Endothelial cell (in vitro differentiated cells): ENCODE measurements at places on chromosomes 11 and 22. TPM values are rescaled to one million over a fixed set of nuclear protein-coding genes. Genes with fewer than 3 reads are reported as not detected.

DNA sequence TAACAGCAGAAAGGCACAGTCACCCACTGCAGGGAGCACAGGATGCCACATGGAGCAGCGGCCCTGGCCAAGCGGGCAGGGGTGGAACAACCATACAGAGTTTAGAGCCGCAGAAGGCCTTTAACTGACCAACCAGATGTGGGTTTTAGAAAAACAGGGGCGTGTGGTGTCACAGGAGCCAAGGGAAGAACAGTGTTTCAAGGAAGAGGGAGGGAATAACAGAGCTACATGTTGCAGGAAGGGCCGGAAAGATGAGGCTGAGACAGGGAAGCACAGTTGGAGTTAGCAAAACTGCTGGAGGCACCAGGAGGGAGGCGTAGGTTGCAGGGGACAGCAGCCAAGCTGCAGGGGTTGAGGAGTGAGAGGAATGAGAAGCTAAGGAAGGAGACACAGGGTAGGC, 7.8 kb upstream of the NAA40 start:
- DNase-seq: no peak

The CTSF gene
- total RNA-seq: 9.2 TPM

DNA sequence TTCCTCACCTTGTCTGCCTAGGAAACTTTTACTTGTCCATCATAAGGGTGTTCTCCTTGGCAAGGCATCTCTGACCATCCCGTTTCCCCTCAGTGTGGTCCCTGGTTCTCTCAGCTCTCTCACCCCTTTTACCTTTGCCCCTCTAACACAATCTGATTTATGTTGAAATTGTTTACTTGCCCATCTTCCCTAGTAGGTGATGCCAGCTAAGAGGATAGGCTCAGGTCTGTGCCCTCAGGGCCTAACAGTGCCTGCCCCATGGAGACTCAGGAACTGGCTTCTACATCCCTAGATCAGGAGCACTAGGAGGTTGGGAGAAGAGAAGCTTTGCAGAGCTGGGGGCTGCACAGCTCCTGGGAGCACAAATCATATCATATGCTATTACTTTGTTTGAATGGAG, 21.1 kb upstream of the ALG8 start:
- DNase-seq: no peak

DNA sequence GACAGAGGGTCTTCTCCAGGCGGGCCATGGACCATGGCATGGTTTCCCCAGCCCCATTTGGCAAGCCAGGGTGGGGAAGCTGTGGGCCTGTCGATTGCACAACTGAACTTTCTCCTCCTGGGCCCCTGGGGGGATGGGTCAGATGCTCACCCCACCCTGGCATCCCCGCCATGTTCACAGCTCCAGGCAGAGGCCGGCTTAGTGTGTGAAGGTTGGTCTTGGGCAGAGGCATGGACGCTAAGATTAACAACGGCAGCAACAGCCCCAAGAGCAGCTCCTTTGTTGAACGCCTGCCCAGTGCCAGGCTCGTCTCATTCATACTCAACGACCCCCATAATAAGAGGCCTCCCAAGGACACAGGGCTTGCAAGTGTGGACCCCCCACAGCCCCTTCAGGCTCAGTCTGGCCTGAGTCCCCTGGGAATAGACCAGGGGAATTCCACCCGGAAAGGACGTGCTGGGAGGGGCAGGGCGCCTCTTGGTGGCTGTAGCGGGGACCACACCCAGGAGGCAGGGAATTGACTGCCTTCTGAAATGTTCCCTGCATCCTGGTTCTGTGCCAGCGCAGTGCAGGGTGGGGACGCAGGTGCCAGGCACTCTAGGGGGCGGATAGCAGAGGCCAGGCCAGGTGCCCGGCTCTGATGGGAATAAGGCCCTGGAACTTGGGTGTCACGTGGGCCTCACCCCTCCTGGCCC, 8.3 kb downstream of the TSPO start:
- DNase-seq: peak; percentile 44

- DNase-seq: no peak
These were observed 17.9 kb downstream of the GNAZ start for GRCh38 chr22:23088199-23088604.

DNA sequence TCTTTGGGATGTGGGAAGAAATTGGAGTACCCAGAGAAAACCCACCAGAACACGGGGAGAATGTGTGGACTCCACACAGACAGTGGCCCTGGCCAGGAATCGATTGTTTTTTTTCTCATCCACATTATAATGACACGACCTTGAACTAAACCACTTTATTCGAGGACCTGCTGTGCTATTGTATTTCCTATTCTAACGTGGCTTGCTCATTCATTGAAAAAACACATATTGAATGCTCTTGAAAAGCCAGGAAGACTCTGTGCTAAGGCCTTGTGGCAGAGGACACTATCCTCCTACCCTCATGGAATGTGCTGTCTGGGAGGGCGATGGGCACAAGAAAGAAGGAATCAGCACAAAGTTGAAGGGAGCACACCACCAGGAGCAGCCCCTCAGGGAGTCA, 9.1 kb upstream of the SREBF2 start:
- no peak for DNase-seq

DNA sequence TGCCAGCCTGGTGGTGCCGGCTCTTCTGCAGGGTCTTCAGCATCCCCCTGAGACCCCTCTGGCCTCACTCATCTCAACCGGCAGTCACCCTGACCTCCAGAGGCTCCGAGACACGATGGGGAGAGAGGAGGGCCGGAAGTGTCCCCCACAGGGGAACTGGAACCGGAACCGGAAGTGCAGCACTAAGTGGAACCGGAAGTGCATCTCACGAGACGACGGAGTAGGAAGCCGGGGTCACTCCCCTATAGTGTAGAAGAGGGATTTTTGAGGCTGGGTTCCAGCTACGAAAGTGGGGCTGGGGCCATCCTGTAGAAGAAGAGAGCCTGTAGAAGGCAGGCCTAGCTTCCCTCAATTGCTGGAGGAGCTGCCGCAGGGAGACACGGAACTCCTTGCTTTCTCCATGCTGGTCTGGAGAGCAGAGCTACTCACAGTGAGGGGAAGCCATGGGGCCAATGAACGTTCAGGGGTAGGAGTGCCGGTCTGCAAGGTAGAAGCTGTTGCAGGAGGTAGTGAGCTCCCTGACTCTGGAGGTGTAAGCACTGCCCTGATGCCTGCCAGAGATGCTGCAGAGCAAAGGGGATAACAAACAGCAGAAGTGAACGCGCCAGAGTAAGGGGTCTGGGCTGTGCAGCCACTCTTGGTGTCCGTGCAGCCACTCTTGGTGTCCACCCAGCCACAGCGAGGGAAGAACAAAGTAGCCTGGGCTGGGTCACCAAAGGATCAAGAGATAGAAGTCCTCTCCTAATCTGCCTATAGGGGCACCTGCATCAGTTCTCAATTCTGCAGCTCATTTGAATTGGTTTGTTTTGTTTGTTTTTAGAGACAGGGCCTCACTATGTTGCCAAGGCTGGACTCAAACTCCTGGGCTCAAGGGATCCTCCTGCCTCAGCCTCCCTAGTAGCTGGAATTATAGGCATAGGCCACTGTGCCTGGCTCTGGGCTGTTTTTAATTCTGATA, 21.9 kb downstream of the SCUBE1 start:
- no peak for DNase-seq

The SYCE3 gene
- total RNA-seq: not detected

GRCh38 chr11:34235591-34236071, 122.2 kb downstream of the ABTB2 start:
- DNase-seq: no peak

GRCh38 chr22:32811788-32812545, 10.5 kb downstream of the TIMP3 start:
- DNase-seq: no peak

The BCR gene
- total RNA-seq: 92.6 TPM

- no peak for DNase-seq
These were observed 334.9 kb downstream of the BRD1 start for GRCh38 chr22:49492741-49493251.

GRCh38 chr11:57800444-57801182, 39.0 kb downstream of the CTNND1 start:
- DNase-seq: peak; percentile 43

The CDC42EP2 gene
- 37.7 TPM for total RNA-seq

DNA sequence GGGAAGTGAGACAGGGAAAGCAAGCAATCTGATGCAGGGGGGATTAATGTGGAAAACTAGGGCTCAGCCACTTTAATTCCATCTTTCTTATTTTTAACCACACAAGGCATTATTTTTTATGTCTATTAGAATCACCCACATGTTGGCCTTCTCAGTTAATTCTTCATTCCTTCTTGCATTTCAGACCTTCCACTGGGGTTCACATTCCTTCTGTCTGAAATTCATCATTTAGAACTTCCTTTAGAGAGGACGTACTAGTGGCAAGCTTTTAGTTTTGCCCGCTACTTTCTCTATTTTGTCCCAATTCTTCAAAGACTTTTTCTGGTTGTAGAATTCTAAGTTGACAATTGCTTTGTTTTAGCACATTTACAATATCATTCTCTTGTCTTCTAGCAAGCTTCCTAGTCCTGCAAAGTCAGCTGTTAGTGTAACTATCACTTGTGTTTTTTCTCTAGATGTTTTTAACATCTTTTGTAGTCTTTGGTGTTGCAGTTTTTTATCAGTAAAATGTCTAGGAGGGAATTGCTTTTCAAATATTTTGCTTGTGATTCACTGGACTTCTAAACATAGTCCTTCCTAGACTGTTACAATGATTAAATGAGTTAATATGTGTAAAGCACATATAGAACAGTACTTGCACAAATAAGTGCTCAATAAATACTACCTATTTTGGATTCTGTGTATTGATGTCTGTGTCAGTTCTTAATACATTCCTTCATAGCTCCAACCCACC, 5.5 kb upstream of the NNMT start:
- no peak for DNase-seq

The DEUP1 gene
- total RNA-seq: not detected

- no peak for DNase-seq
These were observed 584 bp downstream of the NOX4 start for GRCh38 chr11:89490602-89490980.
